ENCODE measurements at places on chromosomes 12 and 14.

GRCh38 chr14:91585856-91586255 is 75.7 kb upstream of the PPP4R3A start:
- DNase-seq: no peak

- no peak for DNase-seq
These were observed 10.0 kb upstream of the LRTM2 start for GRCh38 chr12:1810201-1810930.

DNA sequence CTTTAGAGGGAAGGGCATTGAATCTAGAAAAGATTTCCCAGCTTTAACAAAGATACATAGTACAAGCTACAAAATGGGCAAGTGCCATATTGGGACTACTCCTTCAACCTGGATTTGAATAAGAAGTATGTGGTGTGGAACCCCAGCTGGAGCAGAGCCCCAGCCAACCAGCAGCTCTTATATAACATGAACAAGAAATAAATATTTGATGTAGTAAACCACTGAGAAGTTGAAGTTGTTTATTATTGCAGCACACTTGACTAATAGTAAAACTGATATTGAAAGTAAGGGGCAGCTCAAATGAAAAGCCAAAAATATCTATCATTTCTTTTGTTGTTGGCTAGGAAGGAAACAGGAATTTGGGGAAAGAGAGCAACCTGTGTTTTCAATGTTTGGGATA is 701.8 kb downstream of the TMTC2 start:
- no peak for DNase-seq

GRCh38 chr12:93166541-93167307 is 211.0 kb upstream of the NUDT4 start:
- no peak for DNase-seq

DNA sequence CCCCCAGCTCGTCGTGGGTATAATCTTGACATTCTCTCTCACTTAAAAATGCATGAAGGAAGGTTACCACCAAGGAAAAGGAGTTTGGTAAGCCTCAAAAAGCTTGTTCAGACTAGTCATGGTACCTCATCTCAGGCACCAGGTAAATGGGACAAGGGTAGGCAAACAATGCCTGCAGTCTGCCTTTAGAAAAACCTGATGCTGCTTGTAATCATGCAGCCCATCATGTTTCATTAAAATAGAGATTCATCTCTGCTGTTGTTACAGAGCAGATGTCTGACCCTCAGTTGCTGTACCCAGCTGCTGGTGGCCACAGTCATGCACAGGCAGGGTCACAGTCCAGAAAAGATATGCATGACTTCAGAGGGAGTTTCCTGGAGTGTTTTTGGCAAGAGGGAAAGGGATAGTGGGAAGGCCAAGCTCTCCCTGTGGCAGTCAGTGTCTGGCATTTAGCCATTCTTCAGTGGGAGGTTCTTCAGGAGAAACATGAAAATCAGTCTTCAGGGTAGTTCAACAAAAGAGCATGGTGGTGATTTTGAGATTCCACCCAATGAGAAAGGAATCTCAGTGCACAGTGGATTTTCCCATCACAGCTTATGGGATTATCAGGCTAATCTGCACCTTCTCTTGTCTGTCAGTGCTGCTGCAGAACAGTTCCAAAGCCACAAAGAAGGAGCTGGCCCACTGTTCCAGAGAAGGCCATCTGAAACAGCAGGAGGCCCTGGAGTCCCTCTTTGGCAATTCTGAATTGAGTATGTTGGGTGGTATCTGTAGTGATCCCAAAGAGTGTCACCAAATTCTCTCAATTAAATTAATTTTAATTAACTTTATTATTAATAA is 202.7 kb upstream of the FRMD6 start:
- no peak for DNase-seq

Data from fibroblast of skin of left quadriceps (primary cell).